ENCODE measurements at places on chromosomes 3 and 15.

GRCh38 chr3:155780291-155780690, 25.8 kb downstream of the C3orf33 start:
- no peak for DNase-seq

DNA sequence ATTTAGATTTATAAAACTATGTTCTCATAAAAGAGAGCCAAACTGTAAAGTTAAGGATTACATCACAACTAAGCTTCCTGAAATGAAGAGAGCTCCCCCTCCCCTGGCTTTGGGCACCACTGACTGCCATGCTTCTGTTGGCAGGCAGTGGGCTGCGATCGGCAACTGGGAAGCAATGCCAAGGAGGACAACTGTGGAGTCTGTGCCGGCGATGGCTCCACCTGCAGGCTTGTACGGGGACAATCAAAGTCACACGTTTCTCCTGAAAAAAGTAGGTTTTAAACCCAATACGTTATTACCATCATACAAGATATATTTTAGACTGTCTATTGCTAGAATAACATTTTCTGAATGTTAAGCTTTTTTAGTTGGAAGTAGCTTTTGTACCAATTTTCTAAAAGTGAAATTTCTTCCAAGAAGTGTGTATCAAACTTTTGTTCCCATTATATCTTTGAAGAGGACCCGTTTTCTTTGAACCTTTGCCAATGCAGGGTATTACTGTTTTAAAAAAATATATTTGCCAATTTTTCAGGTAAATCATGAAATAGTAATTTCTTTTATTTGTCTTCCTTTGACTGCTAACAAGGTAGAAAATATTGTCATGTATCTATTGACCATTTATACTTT, 184.1 kb downstream of the ADAMTSL3 start:
- no peak for DNase-seq

DNA sequence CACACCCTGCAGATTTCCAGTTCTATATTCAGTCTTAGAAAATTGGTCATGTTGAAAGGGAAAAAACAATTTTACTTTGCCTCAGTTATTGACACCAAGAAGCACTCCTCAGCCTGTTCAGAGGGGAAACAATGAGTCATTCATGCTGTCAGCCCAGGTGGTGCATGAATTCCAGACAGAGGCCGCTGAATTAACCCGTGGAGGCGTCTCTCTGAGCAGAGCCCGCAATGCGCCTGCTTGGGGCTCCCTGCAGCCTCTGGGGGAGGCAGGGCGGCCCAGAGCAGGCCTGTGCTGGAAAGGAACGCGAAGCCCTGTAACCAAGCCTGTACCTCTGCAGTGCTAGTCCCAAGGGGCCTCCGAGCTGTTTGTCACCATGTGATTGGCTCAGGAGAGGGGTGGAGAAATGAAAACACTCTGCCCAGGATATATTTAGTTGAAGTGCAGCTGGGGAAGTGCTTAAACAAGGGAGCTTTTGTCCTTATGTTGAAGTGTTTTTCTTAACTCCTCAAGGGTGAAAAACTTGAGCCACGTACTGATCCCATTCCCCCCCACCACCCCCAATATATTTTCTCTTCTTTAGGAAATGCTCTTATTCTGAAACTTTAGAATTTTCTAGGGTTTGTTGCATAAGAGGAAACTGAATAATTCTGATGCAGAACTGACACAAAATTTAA, 68.3 kb upstream of the CHD2 start:
- DNase-seq: peak; percentile 95

- DNase-seq: no peak
Observed at GRCh38 chr3:155504682-155505081, 211.2 kb upstream of the STRIT1 start.

- no peak for DNase-seq
Observed at GRCh38 chr15:40550341-40551037, 14.4 kb downstream of the CCDC32 start.

GRCh38 chr3:50913260-50913659, 238.5 kb downstream of the DOCK3 start:
- DNase-seq: no peak

GRCh38 chr15:24039683-24040082, 352.6 kb upstream of the NDN start:
- no peak for DNase-seq

- DNase-seq: no peak
Observed at GRCh38 chr15:71329497-71330260, 214.4 kb downstream of the THSD4 start.

GRCh38 chr3:24343084-24343783, 151.4 kb downstream of the THRB start:
- DNase-seq: no peak

DNA sequence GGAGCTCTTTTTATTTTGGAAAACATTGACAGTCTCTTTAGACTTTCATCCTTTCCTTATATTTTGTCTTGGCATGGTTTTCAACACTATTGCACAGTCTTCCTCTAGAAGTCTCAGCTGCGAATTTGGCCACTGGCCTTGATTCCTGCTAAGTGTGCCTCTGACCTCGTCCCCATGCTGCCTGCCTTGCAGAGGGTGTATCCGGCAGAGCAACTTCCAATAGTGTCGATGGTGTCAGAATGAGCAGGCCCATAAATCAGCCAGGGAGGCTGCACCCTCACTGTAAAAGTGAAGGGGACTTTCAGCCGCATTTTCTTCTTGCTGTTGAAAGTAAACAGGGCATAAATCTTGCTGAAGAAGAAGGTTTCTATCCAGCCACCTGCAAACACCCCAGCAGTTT, 336.7 kb upstream of the TRIM42 start:
- DNase-seq: no peak

DNA sequence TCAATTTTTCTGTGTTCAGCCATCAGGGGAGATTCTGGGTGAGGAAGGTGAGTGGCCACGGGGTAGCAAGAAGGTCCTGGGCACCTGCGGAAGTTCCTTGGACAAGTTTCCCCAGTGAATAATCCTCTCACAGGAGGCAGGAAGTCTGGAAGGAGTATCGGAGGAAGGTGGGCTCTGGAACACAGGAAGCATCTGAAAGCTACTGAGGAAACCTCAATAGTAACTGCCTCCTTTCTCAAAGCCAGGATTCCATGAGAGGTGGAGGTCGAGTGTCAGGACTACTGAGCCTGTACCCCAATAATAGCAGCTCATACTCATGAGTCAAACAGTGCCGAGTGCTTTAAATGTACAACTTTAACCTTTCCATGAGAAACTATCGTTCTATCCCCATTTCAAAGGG, 110.9 kb downstream of the OXNAD1 start:
- DNase-seq: peak; percentile 73

- DNase-seq: no peak
Observed at GRCh38 chr3:100545371-100545770, 53.0 kb downstream of the TMEM45A start.

GRCh38 chr15:81506936-81507335, 132.9 kb upstream of the TMC3 start:
- DNase-seq: no peak

DNA sequence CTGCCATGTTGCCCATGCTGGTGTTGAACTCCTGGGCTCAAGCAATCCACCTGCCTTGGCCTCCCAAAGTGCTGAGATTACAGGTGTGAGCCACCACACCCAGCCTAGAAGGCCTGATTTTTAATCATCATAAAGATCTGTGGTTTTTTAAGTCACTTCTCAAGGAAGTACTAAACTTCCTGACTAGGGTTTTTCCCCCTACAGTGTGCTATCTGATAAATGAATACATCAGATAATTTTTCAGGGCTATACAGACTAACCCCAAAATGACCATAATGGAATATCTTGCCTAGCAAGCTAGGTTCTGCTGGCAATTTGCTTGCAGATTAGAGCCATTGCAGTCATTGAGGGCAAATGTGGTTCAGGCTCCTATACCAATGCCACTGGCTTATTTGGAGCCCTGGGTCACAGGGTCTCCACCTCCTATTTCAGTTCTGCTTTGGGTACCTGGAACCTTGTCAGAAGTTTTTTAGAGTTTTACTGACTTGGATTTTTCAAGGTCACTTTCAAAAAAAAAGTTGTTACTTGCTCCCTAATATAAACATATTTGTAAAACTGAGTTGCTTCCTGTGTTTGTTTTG, 80.8 kb downstream of the SLC49A4 start:
- peak; percentile 2 for DNase-seq

DNA sequence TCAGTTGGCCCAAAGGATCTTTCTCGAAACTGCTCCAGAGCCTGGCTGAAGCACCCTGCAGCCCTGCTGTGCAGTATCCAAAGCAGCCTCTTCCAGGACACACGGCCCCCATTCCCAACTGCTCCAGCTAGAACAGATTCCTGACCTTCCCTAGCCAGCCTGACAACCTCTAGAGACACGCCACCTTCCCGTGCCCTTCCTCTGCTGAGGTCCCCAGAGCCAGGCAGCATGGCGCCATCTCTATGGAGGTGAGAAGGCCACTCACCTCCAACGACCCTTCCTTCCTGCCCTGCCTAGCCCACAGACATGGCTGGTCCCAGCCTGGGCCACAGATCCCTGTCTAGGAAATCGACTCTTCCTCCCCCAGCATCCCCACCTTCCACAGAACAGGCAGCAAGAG, 3.1 kb downstream of the KIF7 start:
- no peak for DNase-seq

DNA sequence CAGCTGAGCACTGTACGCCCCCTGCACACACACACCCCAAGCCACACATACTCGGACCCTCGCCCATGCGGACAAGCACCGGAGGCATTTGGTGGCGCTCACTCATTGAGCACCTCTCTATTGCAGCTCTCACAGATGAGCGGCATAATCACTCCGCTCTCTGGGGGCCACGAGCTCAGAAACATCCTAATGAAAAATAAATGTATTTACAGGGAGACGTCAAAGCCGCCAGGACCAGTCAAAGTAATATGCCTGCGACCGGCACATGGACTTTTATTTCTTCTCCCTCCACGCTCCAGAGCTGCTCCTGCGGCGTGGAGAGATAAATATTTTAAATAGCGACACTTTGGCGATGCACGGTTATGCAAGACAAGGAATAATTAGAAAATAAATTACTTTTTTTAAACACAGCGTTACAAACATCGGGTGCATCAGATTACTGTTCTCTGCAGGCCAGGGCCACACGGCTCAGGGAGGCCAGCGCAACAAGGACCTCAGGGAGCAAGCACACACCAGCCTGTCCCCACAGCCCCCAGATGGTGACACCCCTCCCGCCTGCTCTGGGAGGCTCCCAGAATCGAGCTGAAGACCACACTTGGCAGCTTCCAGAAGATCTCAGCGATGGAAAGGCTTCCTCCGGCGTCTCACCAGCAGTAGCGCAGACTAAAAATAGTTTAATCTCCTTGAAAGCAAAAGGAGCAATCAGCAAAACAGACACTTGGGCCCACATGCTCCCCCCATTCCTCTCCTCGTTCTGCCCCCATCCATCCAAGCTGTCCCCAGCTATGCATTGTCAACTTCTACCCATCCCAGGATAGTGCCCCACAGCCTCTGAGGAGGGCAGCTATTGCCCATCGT, 48.0 kb downstream of the CACNA2D2 start:
- DNase-seq: no peak

DNA sequence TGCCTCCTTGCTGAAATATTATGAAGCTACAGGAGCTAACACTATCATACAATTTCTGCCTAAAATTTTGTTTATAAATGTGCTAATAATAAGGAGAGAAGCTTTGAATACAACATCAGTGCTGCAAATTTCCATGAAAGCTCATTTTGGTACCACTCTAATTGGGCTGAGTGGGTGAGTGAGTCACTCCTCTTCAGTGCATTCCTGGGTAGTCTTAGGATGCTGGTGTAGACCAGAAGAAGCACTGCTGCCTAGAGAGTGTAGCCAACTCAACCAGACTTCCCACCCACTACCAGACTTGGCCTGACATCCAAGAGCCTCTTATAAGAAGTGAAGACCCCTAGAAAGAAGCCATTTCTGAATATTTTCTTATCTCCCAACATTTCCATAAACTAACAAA, 32.5 kb upstream of the CCDC54 start:
- no peak for DNase-seq

- no peak for DNase-seq
Observed at GRCh38 chr15:63340353-63340752, 41.3 kb downstream of the CA12 start.

GRCh38 chr3:188287762-188288505, 134.0 kb downstream of the LPP start:
- no peak for DNase-seq

DNA sequence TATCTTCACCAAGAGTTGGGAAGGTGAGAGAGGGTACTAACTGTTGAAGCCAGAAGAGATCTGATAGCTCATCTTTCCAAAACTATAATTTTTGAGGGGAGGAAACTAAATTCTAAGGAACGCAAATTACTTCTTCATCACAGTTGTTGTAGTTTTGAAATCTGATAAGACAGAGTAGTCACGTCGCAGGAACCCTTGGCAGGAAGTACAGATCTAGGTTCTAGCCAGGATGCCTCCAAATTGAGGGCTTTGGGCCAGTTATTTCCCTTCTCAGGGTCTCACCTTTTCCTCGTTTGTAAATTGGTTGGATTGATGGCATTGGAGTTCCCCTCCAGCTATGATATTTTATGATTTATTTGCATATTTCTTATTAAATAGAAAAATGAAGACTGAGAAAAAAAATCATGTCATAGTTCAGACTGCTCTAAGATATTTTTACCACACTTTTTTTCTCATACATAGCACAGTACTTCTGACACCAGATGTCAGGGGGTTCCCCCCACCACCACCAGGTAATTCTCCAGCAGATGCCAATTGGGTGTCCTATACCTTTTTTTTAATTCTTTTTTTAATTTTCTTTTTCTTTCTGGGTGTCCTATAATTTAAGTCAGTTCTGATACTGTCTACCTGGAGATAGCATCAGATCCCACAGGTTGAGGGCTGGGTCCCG, 32.3 kb upstream of the APH1B start:
- DNase-seq: peak; percentile 64

DNA sequence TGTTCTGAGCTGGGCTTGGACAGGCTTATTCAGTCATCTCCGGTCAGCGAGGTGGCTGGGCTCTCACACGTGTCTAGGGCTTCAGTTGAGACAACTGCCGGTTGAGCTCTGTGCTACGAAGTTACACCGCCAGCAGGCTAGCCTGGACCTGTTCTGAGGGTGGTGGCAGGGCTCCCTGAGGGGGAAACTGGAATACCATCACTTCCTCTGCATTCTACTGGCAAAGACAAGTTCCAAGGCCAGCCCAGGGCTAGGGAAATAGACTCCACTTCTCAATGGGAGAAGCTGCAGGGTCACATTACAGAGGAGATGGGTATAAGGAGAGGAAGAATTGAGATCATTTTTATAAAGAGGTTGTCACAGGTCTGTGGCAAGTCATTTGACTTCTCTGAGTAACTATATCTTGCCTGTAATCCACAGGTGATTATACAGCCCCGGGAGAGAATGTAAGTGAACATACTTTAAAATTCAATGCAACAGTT, 106.8 kb upstream of the IL12A start:
- DNase-seq: peak; percentile 79

- peak; percentile 24 for DNase-seq
Observed at GRCh38 chr3:72274493-72275330, 489.8 kb upstream of the PROK2 start.
